ENCODE measurements at places on chromosomes 13 and 19.
A peak's percentile ranks its signal among the peaks of the same experiment; 100 is the strongest.

DNA sequence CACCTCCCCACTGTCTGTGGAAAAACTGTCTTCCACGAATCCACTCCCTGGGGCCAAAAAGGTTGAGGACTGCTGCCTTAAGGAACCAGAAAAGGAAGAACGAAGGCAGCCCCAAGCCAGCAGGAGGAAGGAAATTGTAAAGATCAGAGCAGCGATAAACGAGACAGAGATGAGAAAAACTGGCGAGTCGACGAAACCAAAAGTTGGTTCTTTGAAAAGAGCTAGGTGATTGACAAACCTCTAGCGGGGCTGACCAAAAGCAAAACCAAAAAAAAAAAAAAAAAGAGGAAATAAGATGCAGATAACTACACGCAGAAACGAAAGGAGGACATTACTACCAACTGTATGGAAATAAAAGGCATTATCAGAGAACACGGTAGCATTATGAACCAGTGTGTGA, 76.9 kb downstream of the GADD45B start:
- DNase-seq: no peak

GRCh38 chr19:2484178-2484937, 8.4 kb downstream of the GADD45B start:
- DNase-seq: no peak

- DNase-seq: no peak
These were observed 3.2 kb downstream of the EHD2 start for GRCh38 chr19:47716270-47716937.

- DNase-seq: no peak
These were observed 14.5 kb downstream of the LIPE start for GRCh38 chr19:42412661-42413076.

DNA sequence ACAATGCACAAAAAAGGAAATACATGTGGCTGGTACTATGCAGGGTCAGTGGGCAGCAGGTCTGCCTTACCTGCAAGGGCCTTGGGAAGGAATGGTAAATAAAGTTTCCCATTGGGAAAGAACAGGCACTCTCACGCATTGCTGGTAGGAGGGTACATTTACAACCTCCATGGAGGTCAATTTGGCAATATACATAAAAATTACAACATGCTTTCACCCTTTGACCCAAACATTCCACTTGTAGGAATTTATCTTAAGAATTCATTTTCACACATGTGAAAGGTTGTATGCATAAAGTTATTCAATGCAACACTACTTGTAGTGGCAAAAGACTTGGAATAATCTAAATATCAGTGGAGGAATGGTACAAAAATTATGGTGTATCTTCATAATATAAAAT, 216.4 kb downstream of the DLEU7 start:
- DNase-seq: no peak

DNA sequence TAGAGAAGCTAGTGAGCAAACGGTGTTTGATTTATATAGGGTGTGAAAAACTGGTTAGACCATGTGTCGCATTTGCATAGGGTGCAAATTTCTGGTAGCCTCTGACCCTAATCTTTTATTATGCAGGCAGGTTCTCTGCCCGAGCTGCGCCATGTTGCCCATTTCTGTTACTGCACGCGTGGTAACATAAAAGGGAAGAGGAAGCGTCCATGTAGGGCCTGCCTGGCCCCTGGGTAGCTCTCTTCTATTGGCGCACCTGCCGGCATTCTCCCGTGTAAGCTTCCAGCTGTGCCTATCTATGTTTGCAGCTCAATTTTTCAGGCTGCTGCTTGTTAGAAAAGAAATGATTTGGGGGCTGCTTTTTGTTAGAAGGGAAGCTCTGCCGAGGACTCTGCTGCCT, 14.0 kb upstream of the CD70 start:
- no peak for DNase-seq

DNA sequence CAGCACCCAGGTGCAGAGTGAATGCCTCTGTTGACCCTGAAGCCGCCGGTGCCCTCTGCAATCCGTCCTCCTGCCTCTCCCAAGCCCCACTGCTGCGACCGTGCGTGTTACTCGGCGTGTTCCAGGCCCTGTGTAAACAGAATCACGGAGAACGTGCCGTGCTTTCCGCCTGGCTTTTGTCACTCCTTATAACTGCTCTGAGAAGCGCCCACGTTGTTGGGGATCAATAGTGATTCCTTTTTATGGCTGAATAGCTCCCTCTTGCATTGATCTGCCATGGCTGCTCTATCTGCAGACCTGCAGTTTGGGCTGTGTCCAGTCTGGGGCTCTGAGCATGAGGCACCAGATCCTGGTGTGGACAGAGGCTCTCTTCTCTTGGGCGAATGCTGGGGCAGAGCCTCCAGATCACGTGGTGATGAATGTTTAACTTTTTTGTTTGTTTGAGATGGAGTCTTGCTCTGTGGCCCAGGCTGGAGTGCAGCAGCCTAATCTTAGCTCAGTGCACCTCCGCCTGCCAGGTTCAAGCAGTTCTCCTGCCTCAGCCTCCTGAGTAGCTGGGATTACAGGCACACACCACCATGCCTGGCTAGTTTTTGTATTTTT, 15.8 kb downstream of the ADPRHL1 start:
- DNase-seq: no peak

- no peak for DNase-seq
These were observed 20.0 kb downstream of the ACP7 start for GRCh38 chr19:39104186-39104596.

GRCh38 chr13:21673789-21674489, 3.1 kb downstream of the FGF9 start:
- DNase-seq: peak; percentile 49

DNA sequence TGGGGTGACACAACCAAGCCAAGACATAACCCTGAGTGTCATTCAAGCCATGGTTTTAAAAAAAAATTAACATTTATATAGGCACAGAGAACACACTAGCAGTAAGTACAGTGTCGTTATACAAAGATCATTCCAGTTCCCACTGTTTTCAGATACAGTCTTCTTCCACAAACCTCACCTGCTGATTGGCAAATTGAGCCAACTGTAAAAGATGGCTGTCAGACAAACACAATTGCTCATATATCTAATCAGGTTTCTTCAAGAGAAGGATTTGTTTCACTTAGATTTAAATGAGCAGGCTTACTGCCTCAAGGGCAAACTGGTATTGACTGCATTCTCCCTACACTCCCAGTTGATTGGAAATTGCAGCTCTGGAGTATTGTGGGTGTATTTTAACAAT, 308.9 kb downstream of the RBM26 start:
- no peak for DNase-seq

DNA sequence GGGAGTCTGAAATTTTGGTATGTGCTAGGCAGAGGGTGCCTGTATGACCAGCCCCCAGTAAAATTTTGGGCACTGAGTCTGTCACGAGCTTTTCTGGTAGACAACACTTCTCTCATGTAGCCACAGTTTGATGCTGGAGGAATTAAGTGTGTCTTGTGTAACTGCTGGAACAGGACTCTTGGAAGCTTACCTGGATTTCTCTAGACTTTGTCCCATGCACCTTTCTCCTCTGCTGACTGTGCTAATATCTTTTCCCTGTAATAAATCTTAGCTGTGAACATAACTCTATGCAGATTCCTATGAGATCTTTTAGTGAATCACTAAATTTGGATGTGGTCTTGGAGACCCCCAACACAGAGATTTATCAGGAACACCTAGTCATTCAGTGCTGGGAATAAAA, 13.8 kb downstream of the RNF6 start:
- no peak for DNase-seq

- no peak for DNase-seq
These were observed 965.0 kb upstream of the SPRY2 start for GRCh38 chr13:81305928-81306327.

DNA sequence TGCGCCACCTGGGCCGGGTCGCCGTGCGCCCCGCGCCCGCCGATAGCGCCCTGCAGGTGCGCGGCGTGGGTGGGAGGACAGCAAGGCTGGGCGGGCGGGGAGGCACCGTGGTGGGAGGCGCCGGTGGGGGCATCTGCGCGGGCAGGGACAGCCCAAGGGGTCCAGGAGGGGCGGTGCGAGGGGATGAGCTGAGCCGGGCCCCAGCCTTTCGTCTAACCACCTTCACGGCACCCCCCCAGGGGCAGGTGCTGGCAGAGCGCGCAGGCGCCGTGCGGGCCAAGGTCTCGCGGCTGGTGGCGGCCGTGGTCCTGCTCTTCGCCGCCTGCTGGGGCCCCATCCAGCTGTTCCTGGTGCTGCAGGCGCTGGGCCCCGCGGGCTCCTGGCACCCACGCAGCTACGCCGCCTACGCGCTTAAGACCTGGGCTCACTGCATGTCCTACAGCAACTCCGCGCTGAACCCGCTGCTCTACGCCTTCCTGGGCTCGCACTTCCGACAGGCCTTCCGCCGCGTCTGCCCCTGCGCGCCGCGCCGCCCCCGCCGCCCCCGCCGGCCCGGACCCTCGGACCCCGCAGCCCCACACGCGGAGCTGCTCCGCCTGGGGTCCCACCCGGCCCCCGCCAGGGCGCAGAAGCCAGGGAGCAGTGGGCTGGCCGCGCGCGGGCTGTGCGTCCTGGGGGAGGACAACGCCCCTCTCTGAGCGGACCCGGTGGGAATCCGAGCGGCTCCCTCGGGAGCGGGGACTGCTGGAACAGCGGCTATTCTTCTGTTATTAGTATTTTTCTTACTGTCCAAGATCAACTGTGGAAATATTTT, 3.1 kb downstream of the KISS1R start:
- no peak for DNase-seq

DNA sequence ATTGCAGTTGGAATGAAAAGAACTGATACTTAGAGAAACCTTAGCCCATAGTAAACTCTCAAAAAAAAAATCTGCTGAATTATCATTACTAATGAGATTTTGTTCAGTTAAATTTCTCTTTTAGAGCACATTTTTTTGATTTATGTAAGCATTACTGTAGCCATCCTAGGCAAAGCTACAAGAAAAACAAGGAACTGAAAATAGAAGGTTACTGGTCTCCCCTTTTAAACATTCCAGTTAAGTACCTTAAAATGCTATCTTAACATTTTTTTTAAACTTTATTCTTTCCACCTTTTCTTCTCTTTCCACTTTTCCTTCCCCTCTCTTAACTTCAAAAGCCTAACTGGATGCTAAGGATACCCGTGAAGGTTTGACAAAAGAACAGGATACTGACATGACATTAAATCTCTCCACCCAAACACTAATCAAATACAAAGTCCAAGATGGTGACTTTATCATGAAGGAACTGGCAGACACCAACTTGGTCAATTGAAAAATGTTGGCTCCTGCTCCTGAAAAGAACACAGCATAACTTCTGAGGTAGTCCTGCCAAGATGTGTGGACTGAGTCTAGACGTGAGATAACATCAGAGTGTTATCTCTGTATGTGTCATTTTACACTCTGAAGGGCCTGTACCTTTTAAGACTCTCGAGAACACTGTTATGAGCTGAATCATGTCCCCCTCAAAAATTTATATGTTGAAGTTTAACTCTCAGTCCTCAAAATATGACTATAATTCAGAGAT, 29.5 kb upstream of the SACS start:
- no peak for DNase-seq

DNA sequence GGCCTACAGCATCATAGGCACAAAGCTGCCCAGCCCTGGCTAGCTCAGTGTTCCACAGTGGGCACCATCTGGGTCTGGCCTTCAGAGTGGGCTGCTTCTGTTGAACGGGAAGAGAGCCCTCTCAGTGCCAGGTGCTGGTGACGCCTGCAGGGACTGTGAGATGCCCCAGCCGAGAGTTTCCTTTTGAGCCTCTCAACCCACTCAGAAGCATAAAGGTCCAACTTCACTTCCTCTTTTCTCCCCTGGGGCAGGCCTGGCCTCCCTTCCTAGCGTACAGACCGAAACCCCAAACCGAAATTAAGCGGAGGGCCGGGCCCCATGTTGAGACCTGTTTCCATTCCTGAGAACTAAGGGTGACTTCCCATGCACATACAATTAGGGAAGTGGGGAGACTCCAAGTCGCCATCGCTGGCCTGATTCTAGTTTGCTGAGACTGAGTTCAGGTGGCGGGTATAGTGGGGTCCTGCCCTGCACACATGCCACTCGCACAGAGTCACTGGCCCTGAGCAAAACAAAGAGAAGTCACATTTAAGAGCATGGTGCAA, 6.9 kb downstream of the RAB8A start:
- DNase-seq: no peak

DNA sequence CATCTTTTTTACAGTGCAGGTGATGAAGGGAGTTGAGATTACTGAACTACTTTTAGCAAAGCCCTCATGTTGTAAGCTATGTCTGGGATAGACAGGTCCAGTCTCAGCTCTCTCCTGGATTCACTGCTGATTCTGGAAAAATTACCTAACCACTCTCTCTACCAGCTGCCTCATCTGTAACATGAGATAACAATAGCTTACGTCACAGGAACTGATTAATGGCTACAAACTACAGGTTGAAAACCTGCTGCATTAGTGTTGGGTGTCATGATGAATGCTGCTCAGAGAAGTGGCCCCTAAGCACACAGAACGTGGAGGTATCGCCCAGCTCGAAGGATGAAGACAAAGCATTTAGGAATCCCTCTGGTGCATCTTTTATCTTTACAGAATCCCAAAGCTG, 277.8 kb downstream of the ABCC4 start:
- no peak for DNase-seq

DNA sequence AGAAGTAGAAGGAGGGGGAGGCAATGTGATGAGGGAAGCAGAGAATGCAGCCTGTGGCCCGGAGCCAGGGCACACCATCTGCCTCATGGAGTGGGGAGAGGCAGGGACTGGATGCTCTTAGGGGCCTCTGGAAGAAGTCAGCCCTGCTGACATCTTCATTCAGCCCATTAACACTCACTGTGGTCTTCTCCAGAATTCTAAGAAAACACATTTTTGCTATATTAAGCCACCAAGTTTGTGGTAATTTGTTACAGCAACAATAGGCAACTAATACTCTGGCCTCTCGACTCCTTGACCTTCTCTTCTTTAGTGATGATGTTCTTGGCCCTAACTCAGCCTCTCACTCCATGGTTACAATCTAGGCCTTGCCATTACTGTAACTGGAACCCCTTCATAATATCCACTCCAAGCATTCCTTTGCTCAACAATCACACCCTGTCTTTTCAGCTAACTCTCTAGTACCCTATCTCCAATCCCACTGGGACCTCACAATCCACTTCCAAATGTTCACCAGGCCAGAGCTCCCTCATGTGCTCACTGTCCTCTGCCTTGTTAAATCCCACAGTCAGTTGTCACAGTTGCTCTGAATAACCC, 98.5 kb downstream of the MIPEP start:
- DNase-seq: no peak
